ENCODE measurements at places on chromosomes 7 and 10.

GRCh38 chr10:61705022-61705613 lies 42.4 kb downstream of the CABCOCO1 start:
- DNase-seq, result no peak

DNA sequence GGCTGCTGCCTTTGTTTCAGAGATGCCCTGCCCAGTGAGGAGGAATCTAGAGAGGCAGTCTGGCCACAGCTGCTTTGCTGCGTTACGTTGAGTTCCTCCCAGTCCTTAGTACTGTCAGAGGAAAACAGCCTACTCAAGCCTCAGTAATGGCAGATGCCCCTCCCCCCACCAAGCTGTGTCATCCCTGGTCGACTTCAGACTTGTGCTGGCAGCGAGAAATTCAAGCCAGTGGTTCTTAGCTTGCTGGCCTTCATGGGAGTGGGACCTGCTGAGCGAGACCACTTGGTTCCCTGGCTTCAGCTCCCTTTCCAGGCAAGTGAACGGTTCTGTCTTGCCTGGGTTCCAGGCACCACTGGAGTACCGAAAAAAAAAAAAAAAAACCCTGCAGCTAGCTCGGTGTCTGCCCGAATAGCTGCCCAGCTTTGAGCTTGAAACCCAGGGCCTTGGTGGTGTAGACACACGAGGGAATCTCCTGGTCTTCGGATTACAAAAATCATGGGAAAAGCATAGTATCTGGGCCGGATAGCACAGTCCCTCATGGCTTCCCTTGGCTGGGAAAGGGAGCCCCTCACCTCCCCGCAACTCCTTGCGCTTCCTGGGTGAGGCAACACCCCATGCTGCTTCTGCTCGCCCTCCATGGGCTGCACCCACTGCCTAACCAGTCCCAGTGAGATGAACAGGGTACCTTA lies 9.1 kb downstream of the SDHAF3 start:
- DNase-seq, result no peak

DNA sequence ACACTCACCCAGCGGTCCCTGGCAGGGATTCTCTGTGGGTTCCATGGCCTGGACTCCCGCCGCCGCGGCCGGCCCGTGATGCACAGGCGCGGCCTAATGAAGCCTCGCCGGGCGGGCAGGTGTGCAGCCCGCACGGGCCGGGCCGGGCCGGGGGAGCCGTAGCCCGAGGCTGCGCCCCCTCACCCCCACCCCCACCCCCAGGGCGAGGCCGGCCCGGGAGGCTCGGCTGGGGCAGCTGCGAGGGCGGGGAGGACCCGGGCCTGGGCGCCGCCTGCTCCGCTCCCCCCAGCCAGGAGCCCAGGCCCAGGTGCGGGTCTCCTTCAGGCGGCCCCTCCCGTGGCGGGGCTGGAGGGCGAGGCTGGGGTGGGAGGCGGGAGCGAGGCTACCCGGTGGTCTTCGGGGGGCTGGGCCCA lies at the start of gene NOBOX:
NOBOX (minus strand) TSS at position 45 of the 413 bp plus-strand sequence.
- no peak for DNase-seq

DNA sequence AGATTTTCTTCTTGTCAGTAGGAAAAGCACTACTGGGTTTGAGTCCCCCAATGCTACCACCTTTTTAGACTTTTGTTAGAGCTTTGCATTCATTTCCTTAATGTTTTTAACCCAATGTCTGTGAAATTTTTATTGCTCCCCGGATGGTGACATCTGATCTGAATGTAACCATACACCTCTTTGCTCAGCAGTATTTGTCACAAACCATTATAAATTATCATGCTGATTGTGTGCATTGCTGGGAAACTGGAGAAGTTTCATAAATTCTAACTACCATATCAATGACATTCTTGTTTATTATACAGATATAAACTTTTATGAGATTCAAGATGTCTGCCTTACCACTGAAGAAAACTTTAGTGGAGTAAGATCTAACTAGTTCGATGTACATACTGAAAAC lies 8.5 kb downstream of the NRP1 start:
- no peak for DNase-seq

GRCh38 chr7:14048889-14049288 lies 59.4 kb upstream of the ETV1 start:
- no peak for DNase-seq

GRCh38 chr7:38858259-38858884 lies 50.6 kb downstream of the VPS41 start:
- no peak for DNase-seq

DNA sequence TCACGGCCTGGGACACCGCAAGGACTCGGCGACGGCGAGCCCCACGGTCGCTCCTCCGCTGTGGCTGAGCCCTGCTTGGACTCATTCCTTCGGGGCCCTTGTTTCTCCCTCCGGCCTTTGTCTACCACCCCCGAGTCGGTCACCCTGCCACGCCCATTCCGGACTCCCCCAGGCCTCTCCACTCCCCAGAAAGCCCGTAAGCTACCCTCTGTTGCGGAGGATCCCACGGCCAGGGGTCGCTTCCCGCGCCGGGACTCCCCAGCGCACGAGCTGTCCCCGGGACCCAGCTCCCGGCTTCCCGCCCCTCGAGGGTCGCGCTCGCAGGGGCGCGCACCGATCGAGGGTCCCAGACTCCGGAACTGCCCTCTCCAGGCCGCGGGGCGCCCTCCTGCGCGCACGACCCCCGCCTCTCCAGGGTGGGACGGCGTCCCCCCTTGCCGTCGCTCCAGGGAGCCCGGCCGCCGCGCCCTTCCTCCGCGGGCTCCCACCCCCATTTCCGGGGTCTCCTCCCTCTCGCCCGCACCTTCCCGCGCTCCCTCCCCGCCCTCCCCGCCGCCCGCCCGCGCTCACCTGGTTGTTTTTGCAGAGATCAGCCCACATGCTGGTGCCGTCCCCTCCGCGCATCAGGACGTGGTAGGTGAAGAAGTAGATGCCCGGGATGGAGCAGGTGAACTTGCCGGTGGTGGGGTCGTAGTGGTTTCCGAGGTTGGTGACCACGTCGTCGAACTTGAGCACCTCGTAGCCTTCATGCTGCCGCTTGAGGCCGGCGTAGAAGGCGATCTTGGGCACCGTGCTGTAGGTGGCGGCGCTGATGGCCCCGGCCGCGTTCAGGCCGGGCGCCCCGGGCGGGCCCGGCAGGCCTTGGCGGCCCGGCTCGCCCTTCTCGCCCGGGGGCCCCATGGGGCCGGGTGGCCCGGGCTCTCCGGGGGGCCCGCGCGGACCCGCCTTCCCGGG lies 1.5 kb downstream of the C1QL3 start:
- DNase-seq, result no peak

DNA sequence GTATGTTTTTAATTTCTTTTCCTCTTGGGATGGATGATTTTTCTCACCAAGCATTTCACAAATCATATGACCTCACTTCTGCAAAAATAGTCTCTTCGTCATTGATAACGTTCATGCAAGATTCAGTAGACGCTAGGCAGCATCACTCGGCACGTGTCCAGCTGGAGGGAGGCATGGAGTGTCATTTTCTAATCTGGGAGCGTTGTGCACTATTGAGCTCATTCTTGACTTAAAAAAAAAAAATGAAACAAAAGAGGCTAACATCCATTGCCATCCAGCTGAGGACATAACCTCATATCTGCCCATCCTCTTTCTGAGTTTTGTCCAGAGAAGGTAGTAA lies 56.2 kb downstream of the COL17A1 start:
- DNase-seq, result no peak

GRCh38 chr7:82263920-82264782 lies 179.4 kb downstream of the CACNA2D1 start:
- no peak for DNase-seq

DNA sequence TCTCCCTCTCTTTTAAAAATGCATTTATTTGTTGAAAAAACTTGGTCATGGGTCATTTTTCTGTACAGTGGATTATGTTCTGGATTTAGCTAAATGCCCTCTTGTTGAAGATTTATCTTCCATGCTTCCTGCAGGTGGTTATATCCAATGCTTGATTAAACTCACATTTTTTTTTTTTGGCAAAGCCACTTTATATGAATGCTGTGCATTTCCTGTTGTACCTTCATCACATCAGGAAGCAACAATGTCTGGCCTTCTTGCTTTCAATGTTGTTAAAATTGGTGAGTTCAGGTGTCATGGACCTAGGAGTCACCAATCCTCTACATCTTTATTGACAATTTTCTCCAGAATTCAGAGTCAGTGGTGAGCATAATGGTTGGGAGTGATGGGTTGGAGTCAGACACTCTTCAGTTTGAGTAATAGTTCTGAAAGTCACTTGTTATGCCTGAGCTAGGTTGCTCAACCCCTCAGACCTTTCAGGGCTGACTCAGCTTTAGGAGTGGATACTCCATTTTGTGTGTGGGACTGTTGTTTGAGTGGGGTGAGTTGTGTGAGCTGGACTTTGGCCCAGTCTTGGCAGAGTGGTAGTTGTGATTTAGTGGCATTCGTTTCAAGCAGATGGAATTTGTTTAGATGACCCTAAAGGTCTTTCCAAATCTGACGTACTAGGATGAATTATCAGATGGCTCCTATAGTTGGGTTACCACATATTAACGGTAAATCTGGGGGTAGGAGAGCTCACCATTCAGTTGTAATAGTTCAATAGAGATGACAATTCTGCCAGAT lies 213.5 kb upstream of the ZNF32 start:
- DNase-seq, result no peak

GRCh38 chr7:116582806-116583444 lies 58.1 kb downstream of the CAV1 start:
- DNase-seq, result no peak

- DNase-seq, result no peak
Observed at GRCh38 chr7:33762151-33762910, 143.0 kb upstream of the BMPER start.

DNA sequence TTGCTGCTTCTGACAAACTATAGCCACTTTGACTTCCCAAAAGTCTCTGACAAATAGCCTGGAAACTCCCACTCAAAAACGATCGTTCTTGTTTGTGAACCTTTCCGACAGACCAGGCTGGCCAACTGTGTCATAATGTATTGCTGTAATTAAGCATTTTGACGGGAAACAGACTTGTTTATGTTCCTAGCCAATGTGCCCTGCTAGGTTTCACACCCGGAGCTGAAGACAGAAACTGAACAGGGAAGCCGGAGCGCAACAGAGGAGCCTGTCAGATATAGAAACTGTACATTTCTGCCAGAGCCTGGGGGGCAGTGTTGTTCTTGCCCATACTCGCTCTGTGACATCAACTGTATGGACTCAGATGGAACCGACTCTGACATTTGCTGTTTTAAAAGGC lies 55.3 kb upstream of the C7orf33 start:
- no peak for DNase-seq
